ENCODE measurements at places on chromosomes 2 and 18. TPM values are rescaled to one million over a fixed set of nuclear protein-coding genes. Genes with fewer than 3 reads are reported as not detected.
A peak's percentile ranks its signal among the peaks of the same experiment; 100 is the strongest.

DNA sequence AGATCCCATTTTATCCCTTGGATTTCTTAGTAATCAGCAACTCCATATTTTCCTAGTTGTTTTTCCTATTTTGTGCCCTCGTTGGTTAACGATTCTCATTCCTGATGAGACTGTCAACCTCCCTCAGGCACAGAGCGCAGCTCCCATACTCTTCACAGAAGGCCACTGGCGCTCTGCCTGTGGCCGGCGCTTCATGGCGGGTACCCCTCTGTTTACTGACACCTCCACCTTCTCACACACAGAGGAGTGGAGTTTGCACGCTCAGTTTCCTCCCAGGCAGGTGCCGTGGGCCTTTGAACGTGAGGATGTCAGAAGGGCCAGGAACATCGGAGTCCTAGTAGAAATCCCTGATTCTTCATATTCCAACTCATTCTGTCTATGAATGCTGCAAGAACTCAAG, 139.0 kb downstream of the MBP start:
- no peak for DNase-seq

DNA sequence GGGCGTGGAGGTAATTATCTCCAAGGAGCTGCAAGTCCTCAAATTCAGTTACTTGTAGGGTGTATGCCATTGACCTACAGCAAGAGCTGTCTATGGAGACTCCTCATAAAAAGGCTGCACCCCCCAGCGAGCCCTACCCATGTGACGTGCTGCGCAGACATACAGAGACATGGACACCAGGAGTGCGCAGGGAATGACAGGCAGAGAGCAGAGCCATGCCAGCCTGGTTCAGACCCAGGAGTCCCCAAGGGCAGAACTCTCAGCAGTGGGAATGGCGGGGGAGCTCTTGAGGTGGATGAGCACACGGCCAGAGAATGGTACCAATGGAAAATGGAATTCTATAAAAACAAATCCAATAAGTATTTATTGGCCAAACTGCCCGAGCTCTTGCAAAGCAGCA, 310.1 kb downstream of the MYCN start:
- no peak for DNase-seq

GRCh38 chr2:240277073-240277806, 136.8 kb upstream of the OTOS start:
- peak; percentile 44 for DNase-seq

DNA sequence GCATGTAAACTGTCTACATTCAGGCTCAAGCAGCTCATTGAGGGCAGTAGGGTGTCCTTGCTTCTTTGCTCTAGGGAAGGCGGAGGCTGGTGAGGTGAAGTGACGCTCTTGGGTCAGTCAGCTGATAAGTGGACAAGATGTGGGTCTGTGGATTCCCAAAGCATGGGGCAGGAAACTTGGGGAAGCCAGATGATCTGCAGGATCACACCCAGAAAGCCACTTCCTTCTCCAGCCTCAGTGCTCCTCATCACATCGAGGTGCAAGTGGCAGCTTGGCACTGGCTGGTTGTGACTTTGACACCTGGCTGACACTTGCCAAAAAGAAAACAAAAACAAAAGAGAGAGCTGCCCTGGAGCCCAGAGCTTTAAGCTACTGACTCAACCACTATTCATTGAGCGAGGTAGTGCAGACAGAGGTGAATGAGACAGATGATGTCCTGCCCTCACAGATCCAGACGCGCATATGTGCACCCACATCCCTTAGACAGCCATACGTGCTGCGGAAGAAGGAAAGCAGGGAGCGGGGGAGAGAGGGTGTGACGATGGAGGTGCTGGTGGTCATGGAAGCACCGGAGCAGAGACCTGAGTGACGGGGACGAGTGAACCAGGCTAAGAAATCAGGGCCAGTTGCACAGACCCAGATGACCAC, 3.1 kb upstream of the CIB4 start:
- DNase-seq, result no peak

DNA sequence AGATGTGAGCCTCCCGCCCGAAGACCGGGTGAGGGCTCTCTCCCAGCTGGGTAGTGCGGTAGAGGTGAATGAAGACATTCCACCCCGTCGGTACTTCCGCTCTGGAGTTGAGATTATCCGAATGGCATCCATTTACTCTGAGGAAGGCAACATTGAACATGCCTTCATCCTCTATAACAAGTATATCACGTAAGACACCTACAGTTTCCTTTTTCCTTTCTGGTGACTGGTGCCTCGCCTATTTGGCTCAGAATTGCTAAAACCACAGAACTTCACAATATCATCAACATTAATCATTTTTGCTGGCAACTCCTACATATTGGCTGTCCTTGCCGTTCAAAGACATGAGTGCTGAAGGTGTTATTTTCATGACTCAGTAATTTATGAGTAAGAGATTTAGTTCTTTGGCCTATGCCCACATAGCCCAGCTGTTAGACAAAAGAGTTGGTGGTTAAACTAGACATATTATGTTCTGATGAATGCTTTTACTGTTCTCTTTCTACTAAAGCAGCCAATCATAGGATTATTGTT, 2.2 kb downstream of the STAMBP start:
- DNase-seq, result no peak

DNA sequence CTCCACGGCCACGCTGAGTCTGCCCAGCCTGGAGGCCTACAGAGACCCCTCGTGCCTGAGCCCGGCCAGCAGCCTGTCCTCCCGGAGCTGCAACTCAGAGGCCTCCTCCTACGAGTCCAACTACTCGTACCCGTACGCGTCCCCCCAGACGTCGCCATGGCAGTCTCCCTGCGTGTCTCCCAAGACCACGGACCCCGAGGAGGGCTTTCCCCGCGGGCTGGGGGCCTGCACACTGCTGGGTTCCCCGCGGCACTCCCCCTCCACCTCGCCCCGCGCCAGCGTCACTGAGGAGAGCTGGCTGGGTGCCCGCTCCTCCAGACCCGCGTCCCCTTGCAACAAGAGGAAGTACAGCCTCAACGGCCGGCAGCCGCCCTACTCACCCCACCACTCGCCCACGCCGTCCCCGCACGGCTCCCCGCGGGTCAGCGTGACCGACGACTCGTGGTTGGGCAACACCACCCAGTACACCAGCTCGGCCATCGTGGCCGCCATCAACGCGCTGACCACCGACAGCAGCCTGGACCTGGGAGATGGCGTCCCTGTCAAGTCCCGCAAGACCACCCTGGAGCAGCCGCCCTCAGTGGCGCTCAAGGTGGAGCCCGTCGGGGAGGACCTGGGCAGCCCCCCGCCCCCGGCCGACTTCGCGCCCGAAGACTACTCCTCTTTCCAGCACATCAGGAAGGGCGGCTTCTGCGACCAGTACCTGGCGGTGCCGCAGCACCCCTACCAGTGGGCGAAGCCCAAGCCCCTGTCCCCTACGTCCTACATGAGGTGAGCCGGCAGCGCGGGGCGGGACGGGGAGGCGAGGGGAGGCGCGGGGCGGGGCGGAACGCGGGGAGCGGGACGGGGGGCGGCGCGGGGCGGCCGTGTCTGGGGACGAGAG, 15.2 kb downstream of the NFATC1 start:
- no peak for DNase-seq

Gene NR4A2
- 8.7 TPM for total RNA-seq

Gene AMER3
- not detected for total RNA-seq

Gene SP5
- total RNA-seq, result 2.8 TPM

Gene PLB1
- total RNA-seq, result 9.7 TPM

Gene PPP1R1C
- not detected for total RNA-seq

Gene ATOH8
- 239 TPM for total RNA-seq
